Activated CD4-positive, alpha-beta T cell treated with anti-CD3 and anti-CD28 coated beads for 4 hours (primary cell): ENCODE measurements at places on chromosomes 1 and 21.

GRCh38 chr1:50697440-50698421 is 262.3 kb downstream of the FAF1 start:
- no peak for DNase-seq

- DNase-seq, result no peak
Measured at GRCh38 chr1:24992761-24993211, 62.7 kb upstream of the RUNX3 start.

DNA sequence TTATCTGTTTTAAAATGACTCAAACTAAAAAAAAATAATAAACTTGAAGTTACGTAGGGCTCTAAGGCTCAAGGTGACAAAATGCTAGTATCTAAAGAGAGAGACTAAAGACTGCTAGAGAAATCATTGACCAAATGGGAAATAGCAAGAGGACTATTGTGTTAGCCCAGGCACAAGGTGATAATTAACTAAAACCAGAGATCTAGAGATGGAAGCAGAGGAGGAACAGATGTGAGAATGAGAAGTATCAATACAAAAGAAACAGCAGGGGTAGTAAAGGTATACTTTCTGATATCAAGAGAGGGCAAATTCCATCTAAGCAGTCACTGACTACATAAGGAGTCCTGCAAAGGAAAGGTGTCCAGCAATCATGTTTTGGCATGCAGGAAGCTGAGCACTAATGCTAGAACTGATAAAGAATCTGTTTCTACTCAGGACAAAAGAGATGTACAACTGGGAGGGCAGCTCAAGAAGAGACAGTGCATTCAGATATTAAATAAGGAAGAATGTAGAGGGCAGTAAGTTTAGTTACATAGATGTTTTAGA is 100.2 kb upstream of the GNG4 start:
- no peak for DNase-seq

GRCh38 chr21:34761758-34762330 is 93.0 kb downstream of the CLIC6 start:
- no peak for DNase-seq

DNA sequence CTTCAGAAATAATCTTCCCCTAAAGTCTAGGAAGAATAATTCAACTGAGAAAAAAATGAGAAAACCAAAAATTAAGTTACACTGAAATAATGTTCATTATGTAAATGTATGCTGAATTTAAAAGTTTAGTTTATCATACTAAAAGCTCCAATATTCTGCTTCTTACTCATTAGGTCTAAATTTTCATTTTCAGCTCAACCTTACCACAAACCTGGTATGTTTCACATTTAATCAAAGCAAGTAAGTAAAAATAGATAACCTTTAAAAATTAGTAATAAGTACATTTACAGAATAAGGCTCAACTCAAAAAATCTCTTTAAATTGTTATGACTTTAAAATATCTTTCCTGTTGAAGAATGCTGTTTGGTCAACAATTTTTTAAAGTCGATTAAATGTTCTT is 15.0 kb downstream of the BTG3 start:
- no peak for DNase-seq

GRCh38 chr1:88722492-88722891 is 38.4 kb downstream of the PKN2 start:
- no peak for DNase-seq
